Inflammatory macrophage treated with lipopolysaccharide for 1 hour (primary cell): ENCODE measurements at places on chromosomes 4 and X.

DNA sequence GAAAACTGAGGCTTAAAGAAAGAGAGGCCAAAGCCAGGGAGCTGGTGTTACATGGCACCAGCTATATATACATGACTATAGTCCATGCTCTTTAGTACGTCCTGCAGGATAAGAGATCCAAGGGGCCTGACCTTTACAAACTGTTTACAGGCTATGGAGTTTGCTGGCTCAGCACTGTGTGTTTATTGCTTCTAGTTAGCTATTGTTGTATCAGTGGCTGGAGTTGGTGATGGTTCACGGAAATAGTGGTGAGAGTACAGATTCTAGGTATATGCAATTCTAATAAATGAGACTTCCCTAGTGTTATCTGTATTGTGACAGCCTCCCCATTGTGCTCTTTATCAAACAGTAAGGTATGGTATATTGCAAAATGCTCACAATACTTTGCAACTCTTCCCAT lies 46.5 kb downstream of the REPS2 start:
- DNase-seq = no peak

GRCh38 chr4:5923376-5923775 lies 30.5 kb upstream of the CRMP1 start:
- no peak for DNase-seq

DNA sequence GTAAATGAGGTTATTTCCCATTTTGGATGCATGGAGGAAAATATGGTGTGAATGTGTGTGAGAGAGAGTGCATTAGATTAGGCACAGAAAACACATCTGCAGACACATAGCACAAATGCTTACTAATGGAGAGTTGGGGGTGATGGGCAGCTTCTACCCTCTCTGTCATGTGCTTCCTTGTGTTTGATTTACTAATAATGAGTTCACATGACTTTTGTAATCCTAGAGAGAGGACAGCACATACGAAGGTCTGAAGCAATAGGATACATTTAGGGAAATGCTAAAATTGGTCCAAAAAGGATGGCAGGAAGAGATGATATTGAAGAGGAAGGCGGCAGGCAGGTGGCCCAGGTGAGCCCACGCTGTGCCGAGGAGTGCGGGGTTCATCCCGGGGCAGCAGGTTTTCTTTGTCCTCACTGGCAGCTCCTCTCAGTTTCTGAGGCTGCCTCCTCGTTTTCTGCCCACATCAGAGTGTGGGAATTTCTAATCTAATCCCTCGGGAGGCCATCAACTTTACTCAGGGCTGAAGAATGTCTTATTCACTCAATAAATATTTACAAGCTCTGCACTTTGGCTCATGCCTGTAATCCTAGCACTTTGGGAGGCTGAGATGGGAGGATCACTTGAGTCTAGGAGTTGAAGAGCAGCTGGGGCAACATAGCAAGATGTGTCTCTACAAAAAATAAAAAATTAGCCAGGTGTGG lies 15.9 kb upstream of the MAP9 start:
- DNase-seq = no peak

GRCh38 chrX:70042399-70043371 lies 7.1 kb downstream of the AWAT2 start:
- DNase-seq = no peak

DNA sequence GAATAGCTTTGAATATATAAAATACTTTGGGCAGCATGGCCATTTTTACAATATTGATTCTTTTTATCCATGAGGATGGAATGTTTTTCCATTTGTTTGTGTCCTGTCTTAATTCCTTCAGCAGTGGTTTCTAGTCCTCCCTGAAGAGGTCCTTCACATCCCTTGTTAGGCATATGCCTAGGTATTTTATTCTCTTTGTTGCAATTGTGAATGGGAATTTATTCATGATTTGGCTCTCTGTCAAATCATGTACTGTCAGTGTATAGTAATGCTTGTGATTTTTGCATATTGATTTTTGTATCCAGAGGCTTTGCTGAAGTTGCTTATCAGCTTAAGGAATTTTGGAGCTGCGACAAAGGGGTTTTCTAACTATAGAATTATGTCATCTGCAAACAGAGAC lies 18.5 kb downstream of the UGT2B15 start:
- no peak for DNase-seq

- DNase-seq = no peak
Measured at GRCh38 chr4:109735566-109736365, 5.9 kb upstream of the PLA2G12A start.

DNA sequence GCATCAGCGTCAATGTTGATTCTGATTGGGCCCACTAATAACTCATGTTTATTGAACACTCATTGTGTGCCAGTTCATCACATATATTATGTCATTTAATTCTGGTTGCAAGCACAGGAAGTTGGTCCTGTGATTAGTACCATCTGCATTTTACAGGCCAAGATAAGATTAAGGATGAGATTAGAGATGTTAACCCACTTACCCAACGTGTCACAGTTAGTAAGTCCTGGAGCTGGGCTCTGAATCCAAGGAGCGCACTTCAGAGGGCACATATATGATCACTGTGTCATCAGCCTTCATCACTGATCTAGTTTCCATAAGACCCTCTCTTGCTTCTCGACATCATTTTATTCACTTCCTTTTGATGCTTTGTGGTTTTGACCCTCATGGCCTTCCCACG lies 205.3 kb upstream of the ANXA3 start:
- DNase-seq = no peak

GRCh38 chr4:128604204-128604603 lies 205.3 kb upstream of the JADE1 start:
- DNase-seq = no peak

DNA sequence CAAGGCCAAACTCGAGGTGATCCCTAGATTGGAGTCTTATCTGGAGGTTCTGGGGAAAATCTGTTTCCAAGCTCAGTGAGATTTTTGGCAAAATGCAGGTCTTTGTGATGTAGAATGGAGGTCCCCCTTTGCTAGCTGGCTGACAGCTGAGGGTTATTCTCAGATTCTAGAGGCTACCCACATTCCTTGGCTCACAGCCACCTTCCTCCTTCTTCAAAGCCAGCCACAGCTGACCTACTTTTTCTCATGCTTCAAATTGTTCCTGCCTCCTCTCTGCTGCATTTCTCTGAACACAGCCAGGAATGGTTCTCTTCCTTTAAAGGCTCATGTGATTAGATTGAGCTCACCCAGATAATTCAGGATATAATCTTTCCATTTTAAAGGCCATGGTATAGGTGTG lies 86.9 kb downstream of the VCX3A start:
- no peak for DNase-seq

GRCh38 chr4:2630556-2631273 lies 94.3 kb downstream of the FAM193A start:
- no peak for DNase-seq

DNA sequence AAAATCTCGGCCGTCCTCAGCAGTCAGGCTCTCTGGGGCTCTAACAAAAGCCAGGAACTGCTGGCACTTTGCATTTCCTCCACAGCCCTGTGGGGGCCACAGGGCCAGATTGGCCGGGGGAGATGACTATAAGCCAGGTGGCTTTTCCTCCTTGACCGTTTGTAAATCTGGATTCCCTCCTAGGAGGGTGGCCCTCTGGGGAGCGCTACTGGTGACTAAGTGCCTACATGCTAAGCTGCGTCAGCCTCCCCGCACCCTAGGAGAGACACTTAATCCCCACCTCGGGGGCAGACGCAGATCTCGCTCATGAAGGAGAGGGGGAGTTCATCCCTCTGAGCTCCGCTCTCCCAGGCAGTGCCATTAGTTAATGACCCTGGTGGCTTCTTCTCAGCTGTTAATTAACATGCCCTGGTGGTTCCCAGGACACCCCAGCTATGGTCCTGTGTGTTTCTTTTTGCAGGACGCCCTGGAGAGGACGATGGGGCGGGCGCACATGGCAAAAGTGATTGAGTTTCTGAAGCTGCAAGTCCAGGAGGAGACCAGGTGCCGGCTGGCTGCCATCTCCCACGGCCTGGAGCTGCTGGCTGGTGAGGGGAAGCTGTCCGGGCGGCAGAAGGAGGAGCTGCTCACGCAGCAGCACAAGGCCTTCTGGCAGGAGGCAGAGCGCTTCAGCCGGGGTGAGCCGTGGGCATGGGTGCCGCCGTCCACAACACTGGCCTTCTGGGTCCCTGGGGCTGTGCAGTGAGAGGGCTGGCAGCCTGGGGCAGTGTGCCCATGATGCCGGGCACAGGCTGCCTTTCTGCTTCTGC lies 41.6 kb downstream of the EVC start:
- DNase-seq = no peak

- no peak for DNase-seq
Measured at GRCh38 chr4:2339458-2340271, 77.8 kb upstream of the MXD4 start.

GRCh38 chrX:46559062-46559461 lies 13.8 kb upstream of the ZNF674 start:
- DNase-seq = no peak

- DNase-seq = no peak
Measured at GRCh38 chrX:138008281-138008680, 442.4 kb downstream of the ZIC3 start.

GRCh38 chr4:6441758-6442157 lies 30.7 kb downstream of the PPP2R2C start:
- no peak for DNase-seq
